ENCODE measurements at places on chromosomes 4 and X. TPM values are rescaled to one million over a fixed set of nuclear protein-coding genes. Genes with fewer than 3 reads are reported as not detected.

The MAP7D2 gene
- total RNA-seq, result 1.1 TPM

The HSD17B10 gene
- total RNA-seq, result 123 TPM

The CENPVL2 gene
- total RNA-seq, result not detected

The GSX2 gene
- not detected for total RNA-seq

The LAGE3 gene
- 37.9 TPM for total RNA-seq

The BTK gene
- not detected for total RNA-seq

Measured in cardiac atrium fibroblast (primary cell).